Stimulated activated CD4-positive, alpha-beta T cell treated with anti-CD3 and anti-CD28 coated beads, Interleukin-1b, Interleukin-23, amount 100 ng/mL, for 24 hours (primary cell): ENCODE measurements at places on chromosomes 7 and 10.

DNA sequence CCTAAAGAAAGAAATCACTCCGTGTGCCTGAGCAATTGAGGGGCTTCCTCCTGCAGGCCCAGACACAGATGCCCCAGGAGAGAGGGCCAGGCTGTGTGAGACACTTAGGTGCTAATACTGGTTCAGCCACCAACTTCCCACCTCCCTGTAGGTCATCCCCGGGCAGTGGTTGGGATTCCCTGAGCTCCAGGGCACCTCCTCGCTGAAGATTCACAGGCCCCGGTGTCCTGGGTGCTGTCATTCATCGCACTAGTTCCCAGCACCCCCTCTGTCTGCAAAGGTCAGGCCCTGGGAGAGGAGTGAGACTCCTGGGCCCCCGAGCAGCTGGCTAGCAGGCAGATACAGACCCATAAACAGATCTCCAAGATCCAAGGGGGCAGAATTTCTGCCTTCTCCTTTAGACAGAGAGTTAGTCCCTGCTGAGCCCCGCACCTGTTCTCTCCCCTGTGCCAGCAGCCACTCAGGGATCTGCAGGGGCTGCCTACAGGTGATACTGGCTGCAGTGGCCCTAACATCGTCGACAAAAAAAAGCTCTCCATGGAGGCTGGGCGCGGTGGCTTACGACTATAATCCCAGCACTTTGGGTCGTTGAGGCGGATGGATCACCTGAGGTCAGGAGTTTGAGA, 38.2 kb upstream of the GTF2I start:
- DNase-seq, result no peak

GRCh38 chr10:115117301-115117700, 24.1 kb downstream of the ATRNL1 start:
- no peak for DNase-seq

DNA sequence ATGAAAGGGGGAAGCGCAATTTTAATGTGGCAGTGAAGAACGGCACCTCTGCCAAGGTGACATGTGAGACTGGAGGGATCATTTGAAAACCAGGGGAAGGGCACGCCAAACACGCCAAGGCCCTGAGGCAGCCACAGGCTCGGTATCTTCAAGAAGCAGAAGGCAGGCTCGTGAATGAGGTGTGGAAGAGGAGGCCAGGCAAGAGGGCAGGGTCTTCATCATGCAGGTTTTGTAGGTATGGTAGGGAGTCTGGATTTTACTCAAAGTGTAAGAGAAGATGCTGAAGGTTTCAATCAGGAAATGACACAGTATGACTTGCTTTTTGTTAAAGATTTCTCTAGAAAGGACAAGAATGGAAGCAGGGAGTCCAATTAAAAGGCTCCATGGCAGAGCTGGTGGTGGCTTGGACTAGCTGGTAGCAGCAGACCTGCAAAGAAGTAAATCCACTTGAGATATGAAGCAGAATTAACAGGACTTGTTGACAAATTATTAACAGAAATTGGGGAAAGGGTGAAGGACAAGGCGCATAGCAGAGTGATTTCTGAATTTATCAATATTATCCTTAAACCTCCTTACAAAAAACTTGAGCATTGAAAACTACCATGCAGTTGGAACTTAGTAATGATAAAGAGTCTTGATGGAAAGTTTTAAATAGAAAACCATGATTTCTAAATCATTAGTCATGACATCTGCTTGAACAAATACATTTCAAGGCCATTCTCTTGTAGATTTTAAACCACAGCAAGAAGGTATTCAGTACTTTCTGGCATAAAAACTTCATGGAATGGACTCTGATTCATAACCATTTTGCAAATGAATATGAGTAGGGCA, 70.4 kb downstream of the COA1 start:
- no peak for DNase-seq

DNA sequence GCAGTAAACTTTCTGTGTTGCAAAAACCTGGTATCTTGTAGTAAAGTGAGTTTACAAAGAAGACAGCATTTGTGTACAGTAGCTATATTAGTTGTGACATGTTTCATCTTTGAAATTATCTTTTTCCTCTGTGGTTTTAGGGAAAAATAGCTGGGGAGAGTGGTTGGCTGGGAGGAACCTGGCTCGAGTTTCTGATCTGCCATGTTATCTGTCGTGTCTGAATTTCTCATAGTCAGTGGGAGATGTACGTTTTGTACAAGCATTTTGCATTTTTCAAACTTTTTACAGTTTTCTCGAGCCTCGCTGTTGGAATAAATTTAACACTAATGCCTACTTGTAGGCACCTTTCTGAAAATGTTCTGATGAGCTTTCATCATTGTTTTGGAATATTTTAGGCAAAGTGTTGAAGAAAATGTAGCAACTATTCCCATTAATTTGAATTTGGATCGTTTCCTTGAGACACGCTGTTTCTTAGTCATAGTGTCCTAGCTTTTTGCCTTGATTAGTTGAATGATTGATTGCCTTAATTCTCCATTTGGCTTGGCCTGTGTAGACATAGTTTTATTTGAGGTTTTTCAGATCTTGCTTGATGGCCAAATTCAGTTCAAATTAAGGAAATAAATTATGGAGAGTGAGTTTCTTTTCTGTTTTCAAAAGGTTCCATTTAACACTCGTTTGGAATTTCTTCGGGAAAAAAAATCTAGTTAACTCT, 65.1 kb downstream of the CAMK1D start:
- no peak for DNase-seq

GRCh38 chr7:28409716-28410627, 2.3 kb upstream of the CREB5 start:
- DNase-seq, result no peak

GRCh38 chr7:2520131-2520760, 672 bp downstream of the LFNG start:
- no peak for DNase-seq

GRCh38 chr10:111990734-111991133, 192.8 kb downstream of the GPAM start:
- DNase-seq, result no peak

DNA sequence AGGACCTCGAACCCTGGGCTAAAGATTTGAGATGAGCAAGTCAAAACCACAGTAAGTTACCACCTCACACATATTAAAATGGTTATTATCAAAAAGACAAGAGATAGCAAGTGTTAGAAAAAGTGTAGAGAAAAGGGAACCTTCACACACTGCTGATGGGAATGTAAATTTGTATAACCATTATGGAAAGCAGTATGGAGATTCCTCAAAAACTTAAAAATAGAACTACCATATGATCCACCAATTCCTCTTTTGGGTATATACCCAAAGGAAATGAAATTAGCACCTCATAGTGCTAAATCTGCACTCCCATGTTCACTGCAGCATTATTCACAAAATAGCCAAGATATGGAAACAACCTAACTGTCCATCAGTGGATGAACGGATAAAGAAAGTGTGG, 20.8 kb upstream of the FRA10AC1 start:
- DNase-seq, result no peak

GRCh38 chr7:153422291-153423209, 629.6 kb upstream of the DPP6 start:
- no peak for DNase-seq

DNA sequence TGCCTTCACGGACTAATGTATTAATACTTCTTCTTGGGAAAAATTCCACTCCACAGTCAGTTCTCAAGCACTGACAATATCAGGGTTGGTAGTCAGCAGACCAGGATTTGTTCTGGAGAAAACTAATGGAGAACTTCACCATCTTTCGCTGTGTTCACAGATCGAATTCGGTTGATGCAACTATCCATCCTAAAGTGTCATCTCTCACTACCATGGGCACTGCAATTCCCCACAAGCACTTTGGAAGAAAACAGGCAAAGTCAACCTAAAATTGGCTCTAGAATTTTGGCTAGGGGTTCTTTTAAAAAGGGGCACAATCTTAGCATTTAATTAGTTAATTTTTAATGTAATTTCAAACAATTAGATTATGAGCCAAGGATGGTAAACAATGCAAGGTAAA, 164.4 kb downstream of the HGF start:
- no peak for DNase-seq

DNA sequence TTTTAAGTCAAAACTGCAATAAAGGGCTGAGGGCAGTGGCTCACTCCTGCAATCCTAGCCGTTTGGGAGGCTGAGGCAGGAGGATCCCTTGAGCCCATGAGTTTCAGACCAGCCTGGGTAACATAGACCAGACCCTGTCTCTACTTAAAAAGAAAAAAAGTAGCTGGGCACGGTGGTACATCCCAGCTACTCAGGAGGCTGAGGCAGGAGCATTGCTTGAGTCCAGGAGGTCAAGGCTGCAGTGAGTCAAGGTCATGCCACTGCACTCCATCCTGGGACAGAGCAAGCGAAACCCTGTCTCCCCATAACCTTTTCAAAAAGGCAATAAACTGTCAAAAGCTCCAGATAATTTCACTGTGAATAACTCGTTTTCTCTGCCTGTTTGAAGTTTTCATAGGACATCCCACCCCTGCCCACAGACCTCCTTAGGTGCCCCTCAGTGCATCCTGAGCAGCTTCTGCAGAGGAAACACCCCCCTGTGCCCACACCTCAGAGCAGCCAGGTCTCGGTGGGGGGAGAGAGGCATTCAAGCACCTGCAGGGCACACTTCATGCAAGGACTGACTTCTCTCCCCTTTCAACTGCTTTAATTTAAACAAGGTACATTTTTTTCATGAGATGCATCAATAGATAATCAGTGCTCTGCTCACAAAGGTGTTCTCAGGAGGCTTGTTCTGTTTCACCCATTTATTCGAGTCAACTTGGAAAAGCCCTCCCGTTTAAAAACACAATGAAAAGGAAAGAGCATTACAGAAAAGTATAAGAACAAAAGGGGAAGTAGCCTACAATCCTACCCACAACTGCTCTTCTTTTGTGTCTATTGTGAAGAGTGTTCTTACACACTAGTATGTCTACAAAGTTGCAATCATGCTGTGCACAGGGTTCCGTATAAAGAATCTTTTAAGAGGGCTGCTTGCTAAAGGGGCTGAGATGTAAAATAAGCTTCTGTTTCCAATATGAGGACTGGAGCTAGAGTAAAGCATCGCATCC, 104.9 kb downstream of the KMT2E start:
- no peak for DNase-seq

GRCh38 chr10:5976512-5977470, 552 bp downstream of the IL15RA start:
- DNase-seq, result no peak
